CD4-positive, alpha-beta T cell treated with Interferon alpha-2 for 1 hour (primary cell): ENCODE measurements at places on chromosomes 11 and 22.

GRCh38 chr11:32550207-32550606 is 33.4 kb upstream of the EIF3M start:
- no peak for DNase-seq

DNA sequence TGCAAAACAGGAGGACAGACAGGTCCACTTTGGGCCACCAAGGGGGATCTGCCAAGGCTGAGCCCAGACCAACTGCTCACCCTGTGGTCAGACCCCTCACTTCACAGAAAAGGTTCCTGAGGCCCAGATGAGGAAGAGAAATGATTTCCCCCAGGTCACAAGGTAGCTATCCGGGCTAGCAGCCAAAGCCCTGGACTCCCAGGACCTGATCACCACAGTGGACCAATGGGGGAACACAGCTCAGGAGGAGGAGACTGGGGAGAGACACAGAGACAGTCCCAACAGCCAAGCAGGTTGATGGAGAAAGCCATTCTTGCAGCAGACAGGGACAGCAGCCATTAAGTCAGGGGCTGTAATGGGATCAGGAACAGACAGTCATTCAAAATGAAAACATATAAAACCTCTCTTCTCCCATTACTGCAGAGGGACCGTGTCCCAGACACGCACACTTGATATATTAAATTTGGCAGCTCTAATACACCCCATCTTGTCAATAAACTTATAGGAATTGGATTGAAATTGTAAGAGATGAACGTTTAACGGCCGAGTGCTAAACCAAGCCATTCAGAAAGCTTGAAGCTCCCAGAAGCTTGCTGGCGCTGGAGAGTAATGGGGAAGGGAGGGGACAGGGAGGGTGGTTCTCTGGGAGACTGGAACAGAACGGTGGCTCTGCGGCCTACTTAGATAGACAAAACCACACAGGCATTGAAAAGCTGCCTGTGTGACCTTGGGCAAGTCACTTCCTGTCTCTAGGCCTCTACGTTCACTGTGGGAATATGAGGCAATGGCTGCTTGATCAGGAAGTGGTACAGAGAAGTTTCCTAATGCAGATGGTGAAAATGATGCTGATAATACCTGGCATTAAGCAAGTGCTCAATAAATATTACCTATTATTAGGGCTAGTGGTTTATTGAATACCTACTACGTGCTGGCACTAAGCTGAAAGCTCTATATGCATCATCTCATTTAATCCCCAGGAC is 16.0 kb downstream of the ZMAT5 start:
- DNase-seq = peak; percentile 33

GRCh38 chr11:47001781-47002181 is 65.2 kb downstream of the CSTPP1 start:
- DNase-seq = no peak

- DNase-seq = no peak
These were observed 1.7 kb downstream of the EP300 start for GRCh38 chr22:41094041-41094593.

DNA sequence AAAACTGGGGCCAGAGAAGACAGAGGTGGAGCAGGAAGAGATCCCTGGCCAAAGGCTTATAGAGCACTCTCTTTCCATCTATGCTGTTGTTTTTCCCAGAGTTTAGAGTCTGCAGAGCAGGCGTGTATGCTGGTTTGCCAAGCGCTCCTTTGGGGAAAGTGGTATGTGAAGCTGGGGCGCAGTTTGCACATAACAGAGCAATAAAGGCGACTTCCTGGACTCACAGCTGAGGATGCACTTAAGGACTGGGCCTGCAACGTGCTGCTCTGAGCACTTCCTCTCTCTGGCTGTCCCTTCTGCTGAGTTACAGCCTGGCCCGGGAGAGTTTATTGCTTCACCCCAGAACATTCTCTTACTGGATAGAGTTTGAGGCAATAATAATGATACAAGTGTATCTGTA is 41.7 kb downstream of the THAP12 start:
- DNase-seq = peak; percentile 12
